Urothelium cell line (cell line): ENCODE measurements at places on chromosomes 6 and 20.

DNA sequence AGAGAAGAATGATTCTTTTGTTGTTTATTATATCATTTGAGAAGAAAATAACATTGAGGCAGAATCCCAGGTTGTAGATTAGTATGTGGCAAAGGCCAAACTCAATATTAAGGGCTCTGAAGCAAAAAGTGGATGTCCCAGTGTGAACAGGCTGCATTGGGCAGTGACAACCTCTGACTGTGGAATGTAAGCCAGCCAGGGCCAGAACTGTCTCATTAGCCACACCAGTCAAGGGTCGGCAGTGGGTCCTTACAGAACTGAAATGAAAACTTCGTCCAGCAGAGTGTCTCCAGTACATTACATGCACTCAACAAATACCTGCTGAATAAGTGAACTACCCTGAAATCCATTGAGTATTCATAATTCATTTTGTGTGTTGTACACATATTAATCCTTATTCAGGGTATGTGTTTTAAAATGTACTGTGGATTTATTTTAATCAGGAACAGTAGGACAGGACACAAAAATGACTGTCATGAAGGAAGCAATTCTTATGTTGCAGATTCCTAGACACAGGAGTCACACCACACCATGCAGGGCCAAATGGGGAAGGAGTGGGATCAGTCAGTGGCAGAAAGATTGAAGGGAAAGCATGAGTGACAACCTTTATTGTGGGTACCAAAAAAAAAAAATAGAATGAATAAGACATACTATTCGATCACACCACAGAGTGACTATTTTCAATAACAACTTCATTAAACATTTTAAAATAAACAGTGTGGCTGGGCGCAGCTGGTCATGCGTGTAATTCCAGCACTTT lies 64.9 kb upstream of the UTRN start:
- no peak for DNase-seq

- peak; percentile 74 for DNase-seq
These were observed 405 bp upstream of the RNF182 start for GRCh38 chr6:13924146-13924948.

DNA sequence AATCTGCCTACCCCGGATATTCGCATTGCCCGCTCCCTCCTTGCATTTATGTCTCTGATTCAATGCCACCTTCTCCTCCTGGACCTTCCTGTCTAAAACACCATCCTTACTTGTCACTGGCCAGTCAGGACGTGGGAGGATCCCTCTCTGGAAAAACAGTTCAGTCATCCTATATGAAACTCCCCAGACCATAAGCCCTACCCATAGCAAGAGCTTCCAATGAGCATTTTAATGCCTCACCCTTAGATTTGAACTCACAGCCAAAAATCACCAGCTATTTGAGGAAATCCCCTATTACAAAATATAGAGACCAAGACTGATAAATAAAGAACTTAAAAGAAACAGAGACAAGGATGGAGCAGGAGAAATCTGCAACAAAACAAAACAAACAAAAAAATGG lies 86.4 kb downstream of the SHLD1 start:
- DNase-seq, result no peak

DNA sequence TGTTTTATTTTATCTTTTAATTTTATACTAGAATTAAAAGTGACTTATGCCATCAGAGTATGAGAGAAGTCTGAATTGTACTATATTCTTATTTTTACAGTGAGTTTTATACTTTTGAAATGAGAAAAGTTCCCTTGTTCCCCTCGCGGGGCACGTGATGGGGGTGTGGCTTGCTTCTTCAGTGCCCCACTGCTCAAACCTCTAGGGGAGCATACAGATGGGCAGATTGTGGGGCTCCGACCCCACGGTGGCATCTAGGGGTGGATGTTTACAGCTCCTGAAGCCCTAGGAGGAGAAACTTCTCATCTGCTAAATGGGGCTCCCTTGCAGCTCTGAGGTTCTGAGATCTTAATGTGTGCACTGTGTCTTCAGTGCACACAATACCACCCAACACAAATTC lies 11.9 kb upstream of the MAS1L start:
- DNase-seq, result no peak

DNA sequence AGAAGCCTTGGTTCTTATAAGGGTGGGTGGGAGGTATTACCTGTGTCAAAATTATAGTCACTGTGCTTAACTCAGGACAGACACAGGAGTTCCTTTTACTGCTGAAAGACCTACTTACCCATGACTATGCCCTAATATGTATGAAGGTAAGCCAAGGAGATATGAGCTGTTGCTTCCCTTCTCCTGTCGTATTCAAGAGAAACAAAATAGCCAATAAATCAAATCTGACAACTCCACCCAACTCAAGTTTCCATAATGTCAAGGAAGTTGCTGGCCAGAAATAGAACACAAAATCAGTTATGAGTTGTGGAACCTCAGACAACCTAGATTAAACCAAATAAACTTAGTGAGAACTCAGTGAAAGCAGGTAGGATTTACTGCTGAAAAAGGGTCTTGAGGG lies 25.1 kb downstream of the ZNF133 start:
- DNase-seq, result no peak

- no peak for DNase-seq
These were observed 48.3 kb downstream of the AHI1 start for GRCh38 chr6:135449246-135449645.

GRCh38 chr6:147057188-147057587 lies 147.0 kb upstream of the STXBP5 start:
- DNase-seq, result no peak

GRCh38 chr6:155599561-155599960 lies 143.9 kb upstream of the NOX3 start:
- DNase-seq, result no peak

- DNase-seq, result no peak
These were observed 4.3 kb downstream of the SCUBE3 start for GRCh38 chr6:35218021-35218420.

- peak; percentile 6 for DNase-seq
These were observed 5.8 kb upstream of the SIM1 start for GRCh38 chr6:100470422-100471120.

- no peak for DNase-seq
These were observed 35.3 kb upstream of the GFOD1 start for GRCh38 chr6:13522656-13523055.

DNA sequence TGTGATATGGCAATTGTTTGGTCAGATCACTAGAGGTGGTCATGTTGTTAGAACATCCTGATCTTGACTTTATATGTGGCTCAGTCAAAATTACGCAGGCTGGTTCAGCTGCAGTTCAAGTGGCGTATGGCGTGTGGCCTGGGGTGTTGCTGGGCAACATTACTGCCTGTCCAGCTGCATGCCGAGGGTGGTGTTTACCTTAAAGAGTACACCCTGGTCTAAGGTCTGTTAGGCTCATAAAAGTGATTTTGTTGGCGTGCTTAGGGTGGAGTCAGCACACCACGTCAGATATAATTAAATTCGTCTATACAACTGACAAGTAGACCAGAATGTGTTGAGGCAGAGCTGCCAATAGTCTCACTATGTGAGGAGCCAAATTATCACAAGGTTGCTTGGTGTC lies 55.6 kb upstream of the NEDD9 start:
- no peak for DNase-seq

DNA sequence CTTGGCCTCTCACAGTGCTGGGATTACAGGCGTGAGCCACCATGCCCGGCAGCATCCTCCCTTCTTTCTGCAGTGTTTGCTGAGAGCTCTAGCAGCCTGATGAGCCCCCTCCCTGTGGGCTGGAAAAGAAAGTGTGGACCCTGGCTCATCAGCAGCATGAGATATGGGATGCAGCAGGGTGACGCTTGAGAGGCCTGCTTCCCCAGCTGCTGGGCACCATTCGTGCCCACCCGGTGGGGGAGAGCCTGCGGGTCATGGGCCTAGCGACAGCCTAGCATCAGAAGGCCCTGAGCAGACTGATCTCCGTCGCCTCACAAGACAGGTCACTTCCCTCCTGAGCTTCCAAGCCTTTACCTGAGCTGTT lies 16.0 kb upstream of the CCDC167 start:
- DNase-seq, result no peak

DNA sequence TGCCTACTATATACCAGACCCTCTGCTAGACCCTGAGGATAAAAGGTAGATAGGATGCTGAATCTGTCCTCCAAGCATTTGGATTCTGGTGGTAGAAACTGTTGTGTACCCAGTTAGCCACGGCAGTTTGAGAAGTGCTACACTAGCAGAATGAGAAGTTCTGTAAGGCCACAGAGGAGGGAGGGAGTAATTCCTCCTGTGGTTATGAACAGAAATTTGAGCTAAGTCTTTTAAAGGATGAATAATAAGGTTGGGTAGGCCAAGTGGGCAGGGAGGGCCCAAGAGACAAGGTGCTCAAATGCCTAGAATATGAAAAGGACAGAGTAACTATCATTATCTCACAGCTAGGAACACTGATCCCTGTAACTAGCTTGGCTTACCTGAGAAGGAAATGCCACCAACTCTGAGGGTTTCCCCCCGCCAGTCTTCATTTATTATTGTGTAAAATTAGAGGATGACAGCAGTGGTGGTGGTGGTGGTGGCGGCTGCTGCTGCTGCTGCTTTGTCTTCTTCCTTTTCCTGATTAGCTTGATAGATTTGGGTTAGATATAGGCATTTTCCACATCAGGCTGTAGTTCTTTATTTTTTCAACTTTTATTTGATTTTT lies 243.3 kb downstream of the PRL start:
- DNase-seq, result no peak

GRCh38 chr6:99347804-99348203 lies 1.7 kb downstream of the FAXC start:
- no peak for DNase-seq

DNA sequence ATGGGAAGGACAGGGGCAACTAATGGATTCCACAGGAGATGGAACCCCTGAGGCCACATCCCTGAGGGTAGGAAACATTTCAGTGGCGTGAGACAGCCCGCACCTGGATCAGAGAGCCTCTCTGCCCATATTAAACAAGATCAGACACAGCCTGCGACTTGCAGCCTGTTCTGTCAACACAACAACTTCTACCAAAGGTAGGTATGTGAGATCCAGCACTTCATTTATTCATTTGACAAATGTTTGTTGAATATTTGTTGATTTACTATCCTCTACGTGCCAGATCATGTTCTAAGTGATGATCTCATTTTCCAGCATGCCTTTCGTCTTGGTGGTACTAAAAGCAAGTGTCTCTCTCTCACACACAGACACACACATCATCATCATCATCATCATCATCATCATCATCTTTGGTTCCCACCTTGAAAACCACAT lies 43.2 kb upstream of the NT5E start:
- no peak for DNase-seq

- DNase-seq, result no peak
These were observed 54.8 kb upstream of the AKIRIN2 start for GRCh38 chr6:87756858-87757257.

DNA sequence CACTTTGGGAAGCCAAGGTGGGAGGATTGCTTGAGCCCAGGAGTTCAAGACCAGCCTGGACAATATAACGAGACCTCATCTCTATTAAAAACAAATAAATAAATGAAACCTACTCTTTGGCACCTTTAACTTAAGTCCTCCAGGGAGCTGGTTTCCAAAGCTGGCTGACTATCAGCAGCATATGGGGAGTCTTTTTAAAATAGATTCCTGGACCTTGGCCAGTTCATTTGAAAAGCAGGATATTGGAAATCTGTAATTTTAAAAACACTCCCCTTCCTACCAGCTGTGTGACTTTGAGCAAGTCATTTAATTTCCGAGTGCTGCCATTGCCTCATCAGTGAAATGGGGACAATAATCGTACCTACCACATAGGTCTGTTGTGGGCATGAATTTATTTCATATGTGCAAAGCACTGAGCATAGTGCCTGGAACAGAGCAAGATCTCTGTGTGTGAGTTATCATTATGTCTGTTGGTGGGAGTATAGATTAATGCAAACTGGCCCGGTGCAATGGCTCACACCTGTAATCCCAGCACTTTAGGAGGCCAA lies 40.9 kb upstream of the PTPN1 start:
- no peak for DNase-seq

DNA sequence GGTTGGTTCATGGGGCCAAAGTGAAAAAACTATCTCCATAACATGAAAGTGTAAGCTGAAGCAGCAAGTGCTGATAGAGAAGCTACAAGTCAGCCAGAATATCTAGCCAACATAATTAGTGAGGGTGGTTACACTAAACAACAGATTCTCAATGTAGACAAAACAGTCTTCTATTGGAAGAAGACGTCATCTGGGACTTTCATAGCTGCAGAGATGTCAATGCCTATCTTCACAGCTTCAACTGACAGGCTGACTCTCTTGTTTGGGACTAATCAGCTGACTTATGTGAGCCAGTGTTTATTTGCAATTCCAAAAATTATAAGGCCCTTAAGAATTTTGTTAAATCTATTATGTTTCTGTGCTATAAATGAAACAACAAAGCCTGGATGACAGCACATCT lies 63.2 kb downstream of the GMDS start:
- no peak for DNase-seq

DNA sequence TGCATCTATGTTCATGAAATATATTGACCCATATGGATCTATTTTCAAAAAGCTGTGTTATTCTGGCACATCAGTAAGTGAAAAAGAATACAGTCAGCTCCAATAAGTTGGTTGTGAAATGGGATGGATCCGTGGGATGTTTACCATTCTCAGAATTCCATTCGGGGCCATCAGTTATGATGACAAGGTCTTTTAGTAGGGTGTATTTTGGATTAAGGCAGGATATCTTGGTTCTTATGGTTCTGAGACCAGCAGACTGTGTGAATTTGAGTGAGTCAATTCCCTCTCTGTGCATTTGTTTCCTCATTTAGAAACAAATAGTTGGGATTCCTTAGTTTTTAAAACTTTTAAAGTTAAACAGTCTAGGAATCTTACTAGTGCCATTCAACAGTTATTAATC lies 287.4 kb downstream of the CD109 start:
- no peak for DNase-seq

DNA sequence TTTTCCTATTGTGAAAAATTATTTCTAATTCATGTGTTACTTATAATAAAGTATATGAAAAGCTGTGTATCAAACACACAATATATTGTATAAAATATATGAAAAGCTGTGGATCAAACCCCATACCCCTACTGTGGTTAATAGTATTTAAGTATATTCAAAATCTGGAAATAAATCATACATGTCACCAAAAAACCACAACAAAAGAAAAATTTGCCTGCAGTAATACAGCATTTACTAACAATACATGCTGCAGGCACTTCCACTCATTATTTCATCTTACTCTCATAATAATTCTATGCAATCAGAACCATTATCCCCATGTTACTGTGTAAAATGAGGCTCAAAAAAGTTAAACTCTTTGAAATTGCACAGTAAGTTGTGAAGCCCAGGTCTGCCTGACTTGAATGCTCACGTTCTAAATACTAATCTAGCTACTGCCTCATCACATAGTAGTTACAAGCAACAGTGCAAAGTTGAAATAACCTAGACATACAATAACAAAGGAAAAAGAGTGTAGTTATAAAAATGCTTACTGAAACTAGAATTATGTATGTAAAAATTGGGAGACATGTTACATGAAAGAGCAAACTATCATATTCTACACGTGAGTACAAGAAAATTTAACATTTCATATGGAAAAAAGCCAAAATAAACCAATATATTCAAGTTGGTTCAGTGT lies 61.7 kb downstream of the FAM217A start:
- no peak for DNase-seq

DNA sequence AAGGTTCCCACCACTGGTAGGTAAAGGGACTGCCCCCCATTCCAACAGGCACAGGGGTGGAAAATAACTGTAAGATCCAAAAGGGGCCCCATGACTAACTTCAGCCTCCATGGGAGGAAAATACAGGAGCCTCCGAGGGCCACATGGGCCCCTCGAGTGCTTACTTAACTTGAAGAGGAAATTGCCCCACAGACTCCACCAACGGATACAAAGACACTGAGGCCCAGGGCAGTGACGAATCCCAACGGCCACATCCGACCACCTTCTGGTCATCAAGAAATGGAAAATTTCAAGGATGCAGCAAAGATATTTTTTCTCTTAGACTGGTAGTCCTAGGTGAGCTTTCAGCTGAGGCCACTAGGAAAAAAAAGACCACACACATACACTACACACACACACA lies 116.0 kb upstream of the MRPS10 start:
- no peak for DNase-seq
